Stimulated activated CD8-positive, alpha-beta memory T cell treated with anti-CD3 and anti-CD28 coated beads, Interleukin-7, amount 100 ng/mL, for 1 hour (primary cell): ENCODE measurements at places on chromosomes 2 and 18.

DNA sequence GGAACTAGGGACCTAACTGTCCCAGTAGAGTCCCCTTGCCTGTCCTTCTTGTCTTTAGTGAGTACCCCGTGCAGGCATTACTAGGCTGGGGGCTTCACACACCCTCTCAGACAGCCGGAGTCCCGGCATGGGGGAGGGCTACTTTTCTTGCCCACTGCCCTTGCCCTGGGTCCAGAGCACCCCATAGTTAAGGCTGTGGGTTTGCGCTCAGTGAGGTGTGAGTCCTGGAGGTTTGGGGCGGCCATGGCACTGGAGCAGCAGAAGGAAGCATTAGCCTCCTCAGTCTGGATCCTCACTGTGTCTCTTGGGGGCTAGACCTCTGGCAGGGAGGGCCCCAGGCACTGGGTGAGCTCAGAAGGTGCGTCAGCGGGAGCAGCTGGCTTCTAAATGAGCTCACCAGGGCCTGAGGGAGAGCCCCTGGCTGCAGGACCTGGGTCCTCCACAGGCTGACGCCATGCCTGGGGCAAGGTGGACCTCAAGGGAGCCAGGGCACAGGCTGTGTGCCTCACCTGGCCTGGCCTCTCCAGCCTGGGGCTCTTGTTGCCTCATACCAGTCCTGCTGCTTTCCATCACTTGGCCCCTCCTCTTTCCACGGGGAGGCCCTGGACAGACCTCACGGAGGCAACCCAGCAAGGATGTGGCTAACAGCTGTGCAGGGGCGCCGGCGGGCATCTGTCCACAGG is 27.4 kb downstream of the HS6ST1 start:
- no peak for DNase-seq

DNA sequence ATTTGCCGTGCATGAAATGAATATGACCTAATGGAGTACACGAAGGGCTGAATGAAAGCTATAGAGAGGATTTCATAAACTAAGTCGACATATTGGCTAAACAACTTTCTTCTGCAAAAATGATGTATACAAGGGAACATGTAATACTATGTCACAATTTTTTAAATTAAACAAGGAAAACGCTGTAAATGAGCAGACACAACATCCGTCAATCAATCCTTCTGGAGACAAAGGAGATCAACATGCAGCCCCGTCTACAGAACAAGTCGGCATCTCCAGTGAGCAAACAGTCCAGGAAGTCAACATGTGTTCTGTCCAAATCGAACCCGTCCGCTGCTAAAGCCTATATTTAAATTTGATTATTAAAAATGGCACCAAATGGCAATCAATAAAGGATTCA is 180.8 kb downstream of the TCF4 start:
- DNase-seq, result no peak

DNA sequence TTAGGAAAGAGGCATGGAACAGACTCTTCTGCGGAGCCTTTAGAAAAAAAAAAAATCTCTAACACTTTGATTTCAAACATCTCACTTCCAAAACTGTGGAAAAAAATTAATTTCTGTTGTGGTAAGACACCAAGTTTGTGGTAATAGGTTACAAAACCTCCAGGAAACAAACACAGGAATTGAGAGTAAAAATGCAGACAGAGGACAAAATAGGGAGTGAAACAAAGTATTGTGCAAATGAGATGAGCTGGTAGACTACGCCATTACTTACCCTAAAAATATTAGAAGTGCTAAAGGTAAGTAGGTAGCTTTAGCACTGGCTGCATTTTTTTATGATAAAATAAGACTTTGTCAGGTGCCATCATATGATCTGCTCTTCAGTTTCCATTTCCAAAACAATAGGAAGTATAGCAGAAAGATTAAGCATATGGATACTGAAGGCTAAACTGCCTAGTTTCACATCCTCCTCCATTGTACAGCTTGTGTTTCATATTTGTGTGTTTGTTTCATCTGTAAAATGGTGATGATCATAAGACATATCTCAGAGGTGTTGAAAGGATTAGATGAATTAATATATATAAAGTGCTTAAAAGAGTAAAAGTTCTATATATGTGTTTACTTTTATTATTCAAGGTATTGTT is 309.2 kb downstream of the NR4A2 start:
- no peak for DNase-seq

DNA sequence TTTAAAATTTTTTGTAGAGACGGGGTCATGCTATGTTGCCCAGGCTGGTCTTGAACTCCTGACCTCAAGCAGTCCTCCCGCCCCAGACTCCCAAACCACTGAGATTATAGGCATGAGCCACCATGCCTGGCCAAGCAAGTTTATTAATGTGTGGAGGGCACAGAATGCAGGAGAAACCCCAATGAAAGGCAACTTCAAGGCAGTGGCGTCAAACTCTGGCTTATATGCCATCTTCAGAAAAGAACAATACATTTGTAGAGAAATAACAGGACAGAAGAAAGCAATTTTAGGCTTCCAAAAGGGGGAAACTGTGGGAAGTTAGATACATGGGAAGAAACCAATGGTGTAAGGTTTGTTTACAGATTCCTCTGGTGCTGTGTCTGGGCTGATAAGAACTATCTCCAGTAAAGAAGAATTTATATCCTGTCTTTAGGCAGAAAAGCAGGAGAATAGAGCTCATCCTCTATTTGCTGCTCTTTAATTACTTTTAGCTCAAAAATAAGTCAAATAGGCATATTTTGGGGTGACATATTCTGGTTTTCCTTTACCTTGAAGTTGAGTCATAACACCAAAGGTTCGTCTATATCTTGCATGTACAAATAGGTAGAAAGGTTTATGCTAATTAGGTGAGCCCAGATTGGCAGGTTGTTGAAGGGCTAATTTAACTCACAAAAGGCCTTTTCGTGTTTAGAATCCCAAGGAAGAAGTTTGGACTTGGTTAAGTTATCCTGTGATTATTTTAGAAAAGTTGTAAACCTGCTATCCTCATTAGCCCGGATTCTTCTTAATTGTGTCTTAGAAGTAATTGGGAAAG is 26.0 kb upstream of the TMEM214 start:
- no peak for DNase-seq

GRCh38 chr2:196551014-196551413 is 88.5 kb upstream of the CCDC150 start:
- DNase-seq, result no peak

- DNase-seq, result no peak
These were observed 100.2 kb downstream of the TNS1 start for GRCh38 chr2:217902379-217903141.

DNA sequence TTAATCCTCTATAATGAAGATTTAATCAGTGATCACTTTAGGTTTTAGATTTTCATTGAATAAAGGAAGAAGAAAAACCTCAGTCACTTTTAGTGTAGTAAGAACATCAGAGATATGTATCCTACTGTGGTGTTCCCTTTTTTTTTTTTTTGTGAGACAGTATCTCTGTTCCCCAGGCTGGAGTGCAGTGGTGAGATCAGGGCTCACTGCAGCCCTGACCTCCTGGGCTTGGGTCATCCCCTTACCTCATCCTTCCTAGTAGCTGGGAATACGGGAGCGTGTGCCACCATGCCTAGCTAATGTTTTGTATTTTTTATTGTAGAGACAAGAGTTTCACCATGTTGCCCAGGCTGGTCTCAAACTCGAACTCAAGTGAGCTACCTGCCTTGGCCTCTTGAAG is 5.1 kb downstream of the SLC39A10 start:
- no peak for DNase-seq

DNA sequence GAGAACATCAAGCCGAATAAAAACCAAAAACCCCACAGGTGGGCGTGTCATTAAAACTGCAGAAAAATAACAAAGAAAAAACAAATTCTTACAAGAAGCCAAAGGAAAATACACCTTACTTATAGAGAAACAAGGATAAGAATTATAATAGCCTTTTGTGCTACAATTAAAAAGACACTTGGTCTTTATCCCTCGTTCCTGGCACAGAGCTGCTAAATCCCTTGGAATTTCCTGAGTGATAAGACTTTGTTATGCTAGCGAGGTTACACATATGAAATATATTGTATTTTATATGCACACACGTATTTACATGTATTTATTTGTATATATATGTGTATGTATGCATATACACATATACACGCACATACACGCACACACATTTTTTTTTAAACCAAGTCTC is 325.3 kb upstream of the TFPI start:
- no peak for DNase-seq

- no peak for DNase-seq
These were observed 431.5 kb downstream of the ARHGAP15 start for GRCh38 chr2:143560724-143561123.

DNA sequence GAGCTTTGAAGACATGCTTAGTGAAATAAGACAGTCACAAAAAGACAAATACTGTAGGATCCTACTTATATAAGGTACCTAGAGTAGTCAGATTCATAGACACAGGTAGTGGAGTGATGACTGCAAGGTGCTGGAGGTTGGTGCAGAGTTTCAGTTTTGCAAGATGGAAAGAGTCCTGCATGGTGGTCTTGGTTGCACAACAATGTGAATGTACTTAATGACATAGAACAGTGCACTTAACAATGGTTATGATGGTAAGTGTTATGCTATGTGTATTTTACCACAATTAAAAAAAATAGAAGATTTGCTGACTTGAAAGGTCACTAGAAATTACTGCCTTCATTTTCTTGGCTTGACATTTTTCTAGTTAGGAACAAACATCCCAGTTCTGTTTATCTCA is 9.5 kb downstream of the CERS6 start:
- DNase-seq, result no peak

DNA sequence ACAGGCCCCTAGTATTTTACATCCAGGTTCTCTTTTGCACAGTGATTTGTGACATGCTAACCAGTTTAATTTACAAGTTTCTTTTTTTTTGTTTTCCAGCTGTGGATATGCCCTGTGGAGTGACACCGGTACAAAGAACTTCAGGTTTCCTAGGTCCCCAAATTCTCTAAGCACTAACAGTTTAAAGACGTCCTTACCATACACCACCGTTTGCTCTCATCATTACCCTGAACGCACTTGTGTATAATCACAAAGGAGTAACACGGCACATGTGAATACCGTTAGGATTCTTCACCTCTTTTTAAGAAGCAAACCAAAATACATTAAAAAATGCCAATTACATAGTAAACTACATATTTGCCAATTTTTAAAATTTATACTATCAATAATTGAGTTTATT is 853 bp downstream of the LANCL1 start:
- no peak for DNase-seq

- DNase-seq, result no peak
These were observed 3.0 kb downstream of the GCC2 start for GRCh38 chr2:108451976-108452375.
